Esophagus mucosa (tissue), 1 donor: ENCODE measurements at places on chromosomes 3 and 15.

GRCh38 chr3:85740561-85740960, 781.8 kb downstream of the CADM2 start:
- no peak for ATAC-seq

DNA sequence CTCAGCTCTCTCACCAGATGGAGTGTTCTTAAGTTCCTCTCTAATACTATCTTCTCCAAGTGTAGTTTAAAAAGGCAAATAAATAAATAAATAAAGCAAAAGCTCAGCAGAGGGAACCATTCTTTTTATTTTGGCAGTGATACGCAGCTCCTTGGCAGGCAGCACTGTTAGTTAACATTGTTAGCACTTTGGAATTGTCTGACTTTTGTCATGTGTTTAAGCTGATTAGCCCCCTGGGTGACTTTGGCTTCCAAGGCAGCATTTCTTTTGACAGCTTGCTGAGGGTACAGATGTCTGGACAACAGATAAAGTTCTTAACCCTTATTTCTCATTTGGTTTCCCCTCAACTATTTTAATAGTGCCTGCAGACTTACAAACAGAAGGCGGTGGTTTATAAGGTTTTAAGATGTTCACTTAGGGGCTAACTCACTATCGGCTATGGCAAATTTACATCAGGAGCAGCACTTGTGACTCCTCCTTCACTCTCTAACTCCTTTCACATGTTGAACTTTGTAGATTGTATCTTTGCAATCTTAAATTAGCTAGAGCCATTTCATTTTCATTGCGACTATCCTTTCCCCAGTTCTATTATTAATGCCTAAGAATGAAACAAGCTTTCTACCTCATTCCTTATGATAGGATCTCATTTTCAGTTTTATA, 213.4 kb downstream of the ZBBX start:
- no peak for ATAC-seq

- no peak for ATAC-seq
Measured at GRCh38 chr3:27553886-27554540, 69.8 kb upstream of the SLC4A7 start.

- peak; percentile 88 for ATAC-seq
Measured at GRCh38 chr3:108006077-108006771, 84.6 kb downstream of the CD47 start.

- ATAC-seq = no peak
Measured at GRCh38 chr3:36832406-36832805, 68.1 kb upstream of the DCLK3 start.

- ATAC-seq = no peak
Measured at GRCh38 chr3:74862476-74862875, 248.0 kb upstream of the CNTN3 start.

DNA sequence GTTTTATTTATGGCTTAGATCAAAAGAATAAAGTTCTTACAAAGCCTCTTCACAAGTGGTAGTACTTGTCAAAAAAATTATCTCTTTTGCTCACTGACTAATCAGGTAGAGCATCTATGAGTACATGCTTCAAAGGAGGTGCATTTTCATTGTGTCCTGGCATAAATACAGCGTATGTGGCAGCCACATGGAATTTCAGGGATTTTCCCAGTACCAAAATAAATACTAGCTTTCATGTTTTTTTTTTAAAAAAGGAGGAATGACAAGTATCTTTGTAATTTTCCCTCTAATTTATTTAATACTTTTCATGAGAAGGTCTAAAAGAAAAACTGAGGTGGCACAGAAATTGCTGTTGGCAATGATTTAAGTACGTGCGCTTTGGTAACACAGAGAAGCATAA, 597.8 kb upstream of the ALCAM start:
- ATAC-seq = no peak

- ATAC-seq = no peak
Measured at GRCh38 chr3:37068031-37068430, 74.7 kb downstream of the MLH1 start.

- ATAC-seq = peak; percentile 35
Measured at GRCh38 chr3:130857336-130858026, 36.4 kb upstream of the ATP2C1 start.

- ATAC-seq = no peak
Measured at GRCh38 chr3:29171043-29171990, 109.6 kb upstream of the RBMS3 start.

- ATAC-seq = no peak
Measured at GRCh38 chr3:190495796-190496195, 18.1 kb upstream of the IL1RAP start.

GRCh38 chr15:56844471-56844870, 74.0 kb upstream of the TCF12 start:
- no peak for ATAC-seq

- ATAC-seq = no peak
Measured at GRCh38 chr3:59243476-59243875, 193.7 kb upstream of the CFAP20DC start.

DNA sequence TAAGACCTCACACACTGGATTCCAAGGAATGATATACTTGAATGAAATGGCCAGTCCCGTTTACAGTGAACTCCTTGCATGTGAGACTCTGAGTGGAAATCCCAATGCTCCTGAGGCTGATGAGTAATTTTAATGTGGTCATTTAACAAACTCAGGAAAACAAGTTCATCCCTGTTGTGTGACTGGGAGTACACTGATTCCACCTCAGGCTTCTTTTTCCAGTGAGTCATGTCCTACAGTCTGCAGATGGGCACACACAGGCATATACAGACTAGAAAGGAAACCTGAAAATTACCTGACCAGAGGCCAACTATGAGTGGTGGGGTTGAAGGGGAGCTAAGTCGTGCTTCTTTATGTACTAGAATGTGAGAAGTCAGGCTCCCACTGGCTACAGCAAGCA, 5.8 kb downstream of the SQOR start:
- peak; percentile 78 for ATAC-seq

- peak; percentile 73 for ATAC-seq
Measured at GRCh38 chr3:52333869-52334557, 17.9 kb downstream of the DNAH1 start.
